ENCODE measurements at places on chromosomes 16 and 17. TPM values are rescaled to one million over a fixed set of nuclear protein-coding genes. Genes with fewer than 3 reads are reported as not detected.

PFN1 gene
- total RNA-seq = 292 TPM

MBTPS1 gene
- 107 TPM for total RNA-seq

TNP2 gene
- total RNA-seq = not detected

PPP1R27 gene
- total RNA-seq = not detected

PLXDC1 gene
- total RNA-seq = not detected

IL32 gene
- total RNA-seq = 78.6 TPM

CPNE7 gene
- 3.2 TPM for total RNA-seq

TMEM235 gene
- 0.46 TPM for total RNA-seq

CX3CL1 gene
- 2.3 TPM for total RNA-seq

PRSS21 gene
- total RNA-seq = not detected

ITGAE gene
- total RNA-seq = 27.3 TPM

TERB1 gene
- total RNA-seq = not detected

COG4 gene
- 71.8 TPM for total RNA-seq

GPRC5C gene
- not detected for total RNA-seq

RND2 gene
- under 0.01 TPM for total RNA-seq

SRCIN1 gene
- not detected for total RNA-seq

KLHDC4 gene
- 24.0 TPM for total RNA-seq

KAT8 gene
- total RNA-seq = 37.7 TPM

CYTH1 gene
- 26.6 TPM for total RNA-seq

PIRT gene
- total RNA-seq = not detected

NME3 gene
- total RNA-seq = 80.9 TPM

ANKRD40CL gene
- not detected for total RNA-seq

TP53TG3 gene
- not detected for total RNA-seq

ASB16 gene
- not detected for total RNA-seq

TPSG1 gene
- not detected for total RNA-seq

FMNL1 gene
- 0.32 TPM for total RNA-seq

PRR15L gene
- total RNA-seq = not detected

HIRIP3 gene
- 5.5 TPM for total RNA-seq
